D341Med (cell line): ENCODE measurements at places on chromosomes 6 and 20.

DNA sequence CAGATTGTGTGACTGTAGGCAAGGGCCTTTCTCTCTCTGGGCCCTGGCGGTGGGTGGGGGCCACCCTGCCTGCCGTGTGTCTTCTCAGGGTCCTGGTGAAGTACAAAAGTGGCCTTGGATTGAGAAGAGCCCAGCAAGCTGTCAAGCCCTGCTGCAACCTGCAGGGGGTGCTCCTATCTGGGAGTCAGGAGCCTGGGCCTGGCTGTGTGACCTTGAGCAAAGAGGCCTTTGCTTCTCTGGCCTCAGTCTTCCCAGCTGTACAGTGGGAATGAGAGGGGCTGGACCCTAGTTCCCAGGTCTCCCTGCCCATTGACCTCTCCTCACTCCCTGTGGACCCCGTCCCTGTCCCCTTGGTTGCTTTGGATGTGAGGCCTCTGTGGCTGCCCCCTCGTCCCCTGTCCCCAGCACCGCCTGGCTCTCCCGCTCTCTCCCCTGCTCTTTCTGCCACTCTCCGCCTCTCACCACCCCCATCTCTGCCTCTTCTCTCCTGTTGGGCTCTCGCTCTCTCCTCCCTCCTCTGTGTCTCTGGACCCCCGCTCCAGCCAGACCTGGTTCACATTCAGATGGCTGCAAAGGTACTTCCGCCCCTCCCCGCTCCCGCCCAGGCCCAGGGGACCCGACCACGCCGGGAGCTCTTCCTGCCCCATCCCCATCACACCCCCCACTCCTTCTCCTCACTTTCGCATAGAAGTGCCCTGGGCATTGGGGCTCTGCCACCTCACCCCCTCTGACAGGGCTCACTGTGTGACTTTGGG is 46.7 kb downstream of the SRC start:
- DNase-seq, result peak; percentile 62

- DNase-seq, result no peak
Measured at GRCh38 chr20:57977141-57977540, 251.3 kb downstream of the ANKRD60 start.

DNA sequence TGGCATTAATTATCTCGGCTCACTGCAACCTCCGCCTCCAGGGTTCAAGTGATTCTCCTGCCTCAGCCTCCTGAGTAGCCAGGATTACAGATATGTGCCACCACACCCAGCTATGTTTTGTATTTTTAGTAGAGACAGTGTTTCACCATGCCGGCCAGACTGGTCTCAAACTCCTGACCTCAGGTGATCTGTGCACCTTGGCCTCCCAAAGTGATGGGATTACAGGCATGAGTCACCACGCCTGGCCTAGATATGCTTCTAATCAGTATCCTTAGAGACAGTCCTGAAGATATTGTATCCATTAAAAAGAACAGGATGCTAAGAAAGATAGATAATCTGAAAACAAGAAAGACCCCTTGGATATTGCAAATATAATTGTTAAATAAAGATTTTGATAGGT is 3.1 kb upstream of the IPCEF1 start:
- no peak for DNase-seq

DNA sequence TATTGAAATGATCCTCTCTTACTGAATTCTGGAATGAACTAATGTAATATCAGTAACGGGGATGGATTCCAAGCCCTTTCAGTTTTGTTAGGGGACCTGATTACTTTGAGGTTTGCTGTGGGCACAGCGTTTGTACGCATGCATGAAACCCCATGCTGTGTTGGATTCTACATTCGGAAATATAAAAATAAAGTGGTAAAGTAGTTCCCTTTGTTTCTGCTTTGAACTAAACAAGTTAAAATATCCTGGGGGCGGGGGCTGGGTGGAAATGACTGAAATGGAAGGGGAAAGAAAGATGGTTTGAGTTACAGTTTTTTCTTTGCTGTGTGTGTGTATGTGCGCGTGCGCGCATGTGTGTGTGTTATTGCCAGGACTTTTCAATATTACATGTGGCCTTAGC is 196.5 kb upstream of the OPRM1 start:
- DNase-seq, result no peak

GRCh38 chr6:20705741-20706140 is 171.5 kb downstream of the CDKAL1 start:
- no peak for DNase-seq

GRCh38 chr6:21730533-21730932 is 137.0 kb downstream of the SOX4 start:
- DNase-seq, result no peak

DNA sequence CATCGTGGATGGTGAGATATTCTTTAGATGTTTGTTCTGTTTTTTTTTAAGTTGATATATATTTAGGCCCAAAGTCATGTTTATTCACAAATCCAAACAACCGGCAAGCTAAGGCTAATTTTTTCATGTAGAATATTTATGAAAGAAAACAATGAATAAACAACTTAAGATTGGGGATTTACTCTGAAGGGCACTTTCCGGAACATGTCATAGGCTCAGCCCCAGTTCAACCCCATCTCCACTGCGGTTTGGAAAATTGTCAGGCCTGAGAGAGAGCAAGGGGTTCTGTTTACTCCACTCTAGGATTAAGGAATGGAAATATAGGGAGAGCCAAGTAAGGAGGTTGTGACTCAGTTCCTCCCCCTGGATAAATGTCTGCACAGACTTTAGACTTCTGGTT is 18.3 kb downstream of the RPS6KA2 start:
- DNase-seq, result no peak

- peak; percentile 62 for DNase-seq
Measured at GRCh38 chr6:53651205-53651763, 14.3 kb downstream of the KLHL31 start.

- DNase-seq, result no peak
Measured at GRCh38 chr6:82072751-82073150, 174.8 kb downstream of the IBTK start.

DNA sequence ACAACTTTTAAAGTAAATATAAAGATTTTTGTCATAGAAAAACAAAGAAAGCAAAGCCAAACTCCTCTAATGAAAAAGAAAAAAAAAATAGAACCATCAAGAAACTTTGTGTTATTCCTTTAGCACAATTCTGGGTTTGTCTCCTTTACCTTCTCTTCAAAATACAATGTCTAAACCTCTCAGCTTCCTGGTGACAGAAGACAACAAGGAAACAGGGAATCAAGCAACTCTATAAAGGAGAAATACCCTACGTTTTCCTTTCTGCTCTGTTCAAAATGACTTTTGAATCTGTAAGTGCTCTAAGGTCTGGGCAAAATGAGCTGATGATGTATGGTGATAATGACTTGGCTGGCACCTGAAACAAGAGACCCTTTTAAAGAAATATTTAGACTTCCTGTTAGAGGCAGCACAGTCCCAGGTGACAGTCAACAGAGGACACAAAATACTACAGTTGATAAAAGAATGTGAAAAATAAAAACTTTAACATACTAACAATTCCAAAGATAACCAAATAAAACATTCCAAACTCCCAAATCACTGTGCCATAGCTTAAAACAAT is 101.4 kb downstream of the PRDM1 start:
- DNase-seq, result no peak

DNA sequence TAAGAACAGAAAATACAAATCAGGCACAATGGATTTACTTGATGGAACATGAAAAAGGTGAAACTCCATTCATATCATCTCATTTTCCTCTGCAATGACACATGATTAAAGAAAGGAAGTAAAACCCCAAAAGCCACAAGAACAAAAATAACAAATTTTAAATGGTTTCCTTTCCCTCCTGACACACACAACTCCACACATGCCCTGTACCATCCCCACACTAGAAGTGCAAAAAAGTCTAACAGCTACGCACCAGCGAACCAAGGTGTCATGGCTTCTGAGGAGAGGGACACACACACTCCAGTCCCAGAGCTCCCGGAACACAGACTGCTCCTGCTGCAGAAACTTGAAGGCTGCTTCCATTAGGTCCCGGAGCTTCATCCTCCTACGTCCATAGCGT is 25.3 kb downstream of the MDN1 start:
- no peak for DNase-seq

DNA sequence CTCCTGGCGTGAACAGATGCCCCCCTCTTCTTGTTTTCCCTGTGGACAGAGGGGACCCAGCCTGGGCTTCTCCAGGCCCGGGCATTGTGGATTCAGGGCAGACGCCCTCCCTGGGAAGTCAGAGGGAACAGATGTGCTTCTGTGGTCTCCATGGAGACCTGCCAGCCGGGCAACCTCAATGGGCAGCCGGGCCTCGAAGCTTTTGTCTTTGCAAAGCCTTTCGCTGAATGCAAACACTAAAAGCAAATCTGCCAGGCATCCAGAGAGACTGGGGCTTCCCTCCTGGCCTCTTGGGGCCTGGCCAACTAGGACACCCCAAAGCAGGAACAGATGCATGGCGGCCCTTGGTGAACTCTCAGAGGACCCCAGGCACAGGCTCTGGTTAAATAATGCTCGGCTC is 370.0 kb upstream of the SULF2 start:
- no peak for DNase-seq

DNA sequence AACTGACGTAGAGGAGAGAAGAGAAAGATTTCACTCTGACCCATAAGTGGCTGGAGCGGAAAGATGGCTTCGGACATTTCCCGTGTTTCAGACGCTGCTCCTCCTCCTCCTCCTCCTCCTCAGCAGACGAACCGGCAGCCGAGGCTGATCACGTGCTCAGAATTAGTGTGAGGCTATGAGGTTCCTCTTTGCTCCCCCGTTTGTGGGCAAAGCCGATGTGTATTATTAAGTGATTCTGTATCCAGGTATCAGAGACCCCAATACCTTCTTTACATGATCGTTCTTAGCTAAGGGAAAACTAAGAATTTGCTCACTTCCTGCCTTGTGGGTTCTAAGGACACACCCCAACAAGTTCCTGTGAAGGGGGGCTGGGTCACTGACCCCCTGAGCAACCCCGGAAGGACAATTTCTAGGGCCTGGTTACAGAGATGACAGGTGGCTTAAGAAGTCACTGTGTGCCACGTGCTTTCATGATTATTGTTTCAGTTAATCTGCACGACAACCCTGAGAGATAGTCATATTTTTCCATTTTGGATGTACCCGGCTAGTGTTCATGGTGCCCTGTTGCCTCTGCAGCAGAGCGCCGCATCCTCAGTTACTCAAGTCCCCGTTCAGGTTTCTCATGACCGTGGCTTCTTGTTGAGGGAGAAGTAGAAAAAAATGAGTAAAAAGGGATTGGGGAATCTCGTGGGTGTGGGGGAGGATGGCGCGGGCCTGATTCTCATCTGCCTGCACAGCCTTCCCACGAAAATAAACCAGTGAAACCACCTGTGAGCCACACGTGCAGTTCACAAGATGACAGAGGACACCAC is 671.8 kb downstream of the QKI start:
- no peak for DNase-seq

GRCh38 chr6:91711518-91711917 is 1124.6 kb upstream of the MAP3K7 start:
- DNase-seq, result no peak

DNA sequence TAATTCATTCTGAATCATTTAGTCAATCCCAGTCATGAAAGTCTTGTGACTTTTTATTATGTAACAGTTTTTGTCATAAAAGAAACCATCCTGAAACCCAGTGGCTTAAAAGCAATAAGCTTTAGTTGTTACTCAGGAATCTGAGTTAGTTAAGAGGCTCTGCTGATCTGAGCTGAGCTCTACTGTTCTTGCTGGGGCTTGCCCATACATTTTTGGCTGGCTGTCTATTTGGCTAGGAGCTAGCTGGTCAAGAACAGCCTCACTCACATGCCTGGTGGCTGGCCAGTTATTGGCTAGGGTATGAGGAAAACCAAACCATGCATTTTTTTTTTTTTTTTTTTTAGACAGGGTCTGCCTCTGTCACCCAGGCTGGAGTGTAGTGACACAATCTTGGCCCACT is 10.6 kb downstream of the TCF21 start:
- DNase-seq, result no peak

DNA sequence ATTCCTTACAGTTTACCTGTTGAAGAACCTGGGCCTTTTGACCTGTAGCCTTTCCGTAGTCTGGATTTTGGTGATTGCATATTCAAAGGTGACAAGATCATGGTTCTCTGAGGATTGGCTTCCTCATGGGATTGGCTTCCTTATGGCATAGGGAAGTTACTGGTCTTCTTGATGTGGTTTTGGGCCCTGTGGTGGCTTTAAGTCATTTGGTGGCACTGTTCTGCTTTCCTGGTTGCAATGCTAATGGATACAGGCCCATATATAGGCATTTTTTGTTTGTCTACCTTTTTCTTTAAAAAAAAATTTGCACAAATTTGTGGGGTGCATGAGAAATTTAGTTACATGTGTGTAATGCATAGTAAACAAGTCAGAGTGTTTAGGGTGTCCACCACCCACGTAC is 185.7 kb downstream of the CDKAL1 start:
- DNase-seq, result no peak

DNA sequence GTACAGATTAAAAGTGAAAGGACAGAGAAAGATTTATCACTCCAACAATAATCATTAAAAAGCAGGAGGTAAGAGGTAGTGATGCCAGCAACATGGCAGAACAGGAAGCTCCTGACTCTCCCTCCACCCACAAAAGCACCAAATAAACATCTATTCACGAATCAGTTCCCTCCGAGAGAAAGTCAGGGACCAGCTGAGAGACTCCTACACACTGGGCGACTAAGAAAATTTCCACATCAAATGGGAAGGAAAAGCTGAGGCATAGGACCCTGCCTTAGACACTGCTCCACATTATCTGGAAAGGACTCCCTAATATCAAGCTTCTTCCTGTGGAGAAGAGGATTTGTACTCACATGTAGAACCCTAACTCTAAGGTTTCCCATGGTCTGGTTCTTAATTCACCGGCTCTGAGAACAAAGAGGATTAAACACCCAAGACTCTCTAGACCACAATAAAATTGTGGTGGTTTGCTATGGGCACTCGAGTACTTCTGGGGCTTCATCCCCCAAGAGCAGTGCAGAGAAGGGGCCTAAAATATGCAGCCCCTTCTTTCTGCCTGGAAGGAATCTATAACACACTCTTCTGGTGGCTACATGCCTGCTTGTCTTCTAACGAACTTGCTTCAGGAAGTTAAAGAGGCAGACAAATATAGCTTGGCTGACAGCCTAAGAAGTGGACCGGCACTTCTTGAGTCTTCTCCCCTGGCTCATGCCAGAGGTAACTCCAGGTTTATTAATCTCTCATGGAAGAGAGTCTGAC is 29.4 kb upstream of the ASF1A start:
- no peak for DNase-seq
